Stimulated activated CD8-positive, alpha-beta memory T cell treated with anti-CD3 and anti-CD28 coated beads, Interleukin-7, amount 100 ng/mL, for 4 hours (primary cell): ENCODE measurements at places on chromosomes 16 and 17.

DNA sequence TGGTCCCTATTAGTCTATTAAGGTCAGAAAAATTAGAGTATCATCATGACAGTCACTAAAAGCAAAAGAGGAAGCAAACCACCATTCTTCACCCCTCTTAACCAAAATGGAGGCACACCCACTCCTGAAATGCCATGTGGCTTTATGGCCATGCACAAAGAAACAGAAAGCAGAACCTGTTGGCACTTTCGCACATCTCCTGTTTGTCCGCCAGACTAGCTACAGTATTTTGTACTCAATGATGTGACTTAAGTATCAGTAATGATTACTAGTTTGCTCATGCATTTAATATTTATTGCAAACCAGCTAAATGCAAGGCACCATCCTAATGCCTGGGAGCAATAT lies 70.2 kb upstream of the GNAO1 start:
- DNase-seq, result no peak

DNA sequence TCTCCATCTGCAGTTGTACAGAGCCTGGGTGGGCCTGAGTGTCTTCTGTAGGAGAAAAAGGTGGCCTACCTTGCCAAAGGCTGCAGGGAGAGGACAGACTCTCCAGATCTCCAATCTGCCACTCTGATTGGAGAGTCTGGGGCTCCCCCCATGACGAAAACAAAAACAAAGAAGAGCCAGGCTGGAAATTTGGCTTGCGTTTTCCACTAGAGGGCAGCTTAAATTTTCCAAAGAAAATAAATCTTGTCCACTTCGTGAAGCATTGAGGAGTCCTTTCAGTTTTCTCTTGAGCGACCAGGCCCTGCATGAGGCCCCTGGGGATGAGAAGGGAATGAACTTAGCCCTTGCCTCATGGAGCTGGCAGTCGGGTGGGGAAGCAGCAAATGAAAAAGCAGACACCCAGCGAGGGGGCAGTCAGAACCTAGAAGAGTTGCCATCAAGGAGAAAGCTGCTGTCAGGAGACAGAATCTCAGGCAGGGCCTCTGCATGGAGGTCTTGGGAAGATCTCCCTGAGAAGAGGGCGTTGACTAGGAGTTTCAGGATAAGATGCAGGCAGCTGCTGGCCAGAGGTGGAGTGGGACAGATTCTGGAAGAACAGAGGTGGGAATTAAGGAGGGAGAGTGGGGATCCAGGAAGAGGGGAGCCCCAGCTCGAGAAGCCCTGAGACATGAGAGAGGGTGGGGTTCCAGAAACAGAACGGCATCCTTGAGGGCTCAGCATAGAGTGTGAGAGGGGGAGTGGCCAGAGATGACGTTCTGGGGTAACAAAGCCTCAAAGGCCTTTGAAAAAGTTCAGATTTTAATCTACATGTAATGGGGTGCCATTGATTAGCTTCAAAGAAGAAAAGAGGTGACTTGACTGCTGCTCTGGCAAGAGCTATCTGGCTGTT lies 8.4 kb upstream of the SHCBP1 start:
- no peak for DNase-seq

DNA sequence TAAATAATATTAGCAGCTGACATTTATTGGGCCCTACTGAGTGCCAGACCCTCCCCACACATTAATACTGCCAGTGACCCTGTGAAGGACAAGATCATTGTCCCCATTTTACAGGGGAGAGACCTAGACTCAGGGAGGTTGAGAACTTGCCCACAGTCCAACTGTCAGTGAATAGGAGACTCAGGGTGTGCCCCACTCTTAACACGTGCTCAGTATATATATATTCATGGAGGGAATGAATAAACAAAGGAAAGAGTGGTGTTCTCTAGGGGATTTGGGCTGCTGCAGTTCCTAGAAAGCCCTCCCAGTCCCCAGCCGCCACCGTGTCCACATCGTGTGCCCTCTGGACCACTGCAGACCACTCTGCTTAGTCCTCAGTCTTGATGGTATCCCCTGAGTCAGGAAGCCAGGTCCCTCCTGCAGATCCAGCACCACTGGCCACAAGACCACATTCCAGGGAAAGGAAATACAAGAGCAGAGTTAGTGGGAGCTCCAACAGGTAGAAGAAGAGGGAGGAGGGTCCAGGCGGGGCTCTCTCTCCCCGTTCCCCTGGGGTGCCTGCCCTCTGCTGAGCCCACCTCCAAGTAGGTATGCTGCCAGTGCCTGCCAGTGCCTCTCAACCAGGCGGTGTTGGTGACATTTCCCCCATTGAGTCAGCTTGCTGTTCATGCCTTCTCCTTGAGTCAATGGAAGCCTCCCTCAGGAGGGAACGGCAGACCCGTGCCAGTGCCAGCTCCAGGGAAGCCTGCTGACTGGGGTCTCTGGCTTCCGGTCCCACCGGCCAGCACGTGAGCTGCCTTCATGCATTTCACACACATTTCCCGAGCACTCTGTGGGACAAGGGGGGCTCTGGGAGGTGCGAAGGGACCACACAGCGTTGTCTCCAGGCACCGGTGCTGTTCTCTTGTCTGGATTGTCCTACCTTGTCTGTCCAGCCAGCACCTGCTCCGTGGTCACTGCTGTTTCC lies 75.6 kb downstream of the GNAO1 start:
- no peak for DNase-seq

- DNase-seq, result no peak
Measured at GRCh38 chr17:49969795-49970389, 902 bp downstream of the DLX4 start.

- DNase-seq, result no peak
Measured at GRCh38 chr16:71288570-71288889, 672 bp downstream of the CMTR2 start.

DNA sequence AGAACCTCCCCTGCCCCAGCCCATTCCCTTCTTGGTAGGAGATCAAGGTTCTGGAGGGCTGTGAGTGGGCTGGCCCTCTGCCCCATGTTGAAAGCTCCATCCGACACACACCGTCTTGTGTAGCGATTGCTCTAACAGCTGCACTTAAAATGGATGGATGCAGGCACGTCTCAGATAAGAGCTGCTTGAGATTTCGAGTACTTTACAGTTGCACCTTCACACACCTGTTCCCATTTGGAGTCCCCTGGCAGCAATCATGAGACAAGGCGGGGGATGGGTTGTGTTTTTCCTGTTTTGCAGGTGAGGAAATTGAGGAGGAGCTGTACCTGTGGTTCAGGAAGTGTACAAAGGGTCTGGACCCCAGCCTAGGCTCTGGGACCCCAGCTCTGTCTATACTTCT lies 25.6 kb upstream of the TAC4 start:
- DNase-seq, result no peak

DNA sequence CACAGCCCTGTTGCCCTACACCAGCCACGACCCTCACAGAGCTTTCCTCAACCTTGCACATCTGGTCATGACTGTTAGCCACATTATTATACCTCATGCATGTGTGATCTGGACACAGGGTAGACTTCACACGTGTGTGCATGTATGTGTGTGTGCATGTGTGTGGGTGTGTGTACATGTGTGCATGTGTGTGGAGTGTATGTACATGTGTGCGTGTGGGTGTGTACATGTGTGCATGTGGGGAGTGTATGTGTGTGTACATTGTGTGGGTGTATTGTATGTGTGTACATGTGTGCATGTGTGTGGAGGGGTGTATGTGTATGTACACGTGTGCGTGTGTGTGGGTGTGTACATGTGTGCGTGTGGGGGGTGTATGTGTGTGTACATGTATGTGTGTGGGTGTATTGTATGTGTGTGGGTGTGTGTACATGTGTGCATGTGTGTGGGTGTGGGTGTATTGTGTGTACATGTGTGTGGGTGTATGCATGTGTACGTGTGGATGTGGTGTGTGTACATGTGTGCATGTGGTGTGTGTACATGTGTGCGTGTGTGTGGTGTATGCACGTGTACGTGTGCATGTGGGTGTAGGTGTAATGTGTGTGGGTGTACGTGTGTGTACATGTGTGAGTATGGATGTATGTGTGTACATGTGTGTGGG lies 130.2 kb downstream of the C16orf95 start:
- DNase-seq, result no peak

DNA sequence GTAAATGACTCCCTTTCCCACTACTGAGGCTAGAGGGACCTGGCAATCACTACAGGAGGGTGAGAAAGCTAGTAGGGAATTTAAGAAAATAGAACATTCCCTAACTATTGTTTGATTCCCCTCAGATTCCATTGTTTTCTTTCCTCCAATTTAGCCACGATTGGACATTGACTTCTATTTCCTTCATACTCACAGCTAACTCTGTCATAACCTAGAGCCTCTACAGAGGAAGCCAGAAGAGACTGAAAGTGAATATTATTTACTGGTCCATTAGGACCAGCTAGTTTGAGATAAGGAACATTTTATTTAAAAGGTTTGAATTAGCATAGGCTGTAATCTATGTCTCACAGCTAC lies 14.9 kb downstream of the SNF8 start:
- DNase-seq, result no peak

- no peak for DNase-seq
Measured at GRCh38 chr17:41578971-41579370, 7.1 kb upstream of the KRT9 start.

DNA sequence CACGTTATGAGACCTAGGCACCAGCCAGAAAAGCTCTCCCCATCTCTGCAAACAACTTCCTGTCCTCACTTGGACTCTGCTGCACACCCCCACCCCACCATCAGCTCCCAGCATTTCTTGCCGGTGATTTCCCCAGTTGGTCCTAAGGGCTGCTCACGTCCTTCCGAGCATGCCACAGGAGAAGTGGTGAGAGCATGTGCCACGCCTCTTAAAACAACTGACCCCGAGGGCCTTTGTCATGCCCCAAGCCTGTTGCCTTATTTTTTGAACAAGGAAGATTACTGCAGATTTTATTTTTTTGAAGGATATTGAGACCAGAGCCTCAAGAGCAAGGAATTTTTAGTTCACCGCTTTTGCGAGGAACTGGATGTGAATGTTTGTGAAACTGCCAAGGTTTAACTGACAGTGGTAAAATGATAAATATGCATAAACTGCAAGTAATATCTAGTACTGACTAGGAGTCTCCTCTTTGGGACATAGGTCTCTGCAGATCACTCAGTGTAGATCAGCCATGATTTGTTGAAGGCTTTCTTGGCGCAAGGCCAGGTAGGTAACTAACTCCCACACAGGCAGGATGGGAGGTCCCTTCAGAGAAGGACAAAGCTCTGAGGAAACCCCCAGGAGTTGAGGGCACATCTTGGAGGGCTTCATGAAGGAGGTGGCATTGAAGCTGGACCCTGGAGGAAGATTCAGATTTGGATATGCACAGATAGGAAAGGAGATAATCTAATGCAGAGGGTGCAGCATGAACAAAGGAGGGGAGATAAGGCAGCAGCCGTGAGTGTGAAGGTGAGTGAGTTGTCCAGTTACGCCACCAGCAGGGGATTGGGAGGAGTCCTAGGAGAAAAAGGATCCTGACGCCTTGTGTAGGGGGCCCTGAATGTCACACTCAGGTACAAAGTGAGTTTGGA lies 44.7 kb downstream of the TMEM132E start:
- no peak for DNase-seq

- DNase-seq, result no peak
Measured at GRCh38 chr16:50067290-50067853, 1.6 kb downstream of the HEATR3 start.

- no peak for DNase-seq
Measured at GRCh38 chr17:55830699-55831471, 80.0 kb downstream of the PCTP start.

DNA sequence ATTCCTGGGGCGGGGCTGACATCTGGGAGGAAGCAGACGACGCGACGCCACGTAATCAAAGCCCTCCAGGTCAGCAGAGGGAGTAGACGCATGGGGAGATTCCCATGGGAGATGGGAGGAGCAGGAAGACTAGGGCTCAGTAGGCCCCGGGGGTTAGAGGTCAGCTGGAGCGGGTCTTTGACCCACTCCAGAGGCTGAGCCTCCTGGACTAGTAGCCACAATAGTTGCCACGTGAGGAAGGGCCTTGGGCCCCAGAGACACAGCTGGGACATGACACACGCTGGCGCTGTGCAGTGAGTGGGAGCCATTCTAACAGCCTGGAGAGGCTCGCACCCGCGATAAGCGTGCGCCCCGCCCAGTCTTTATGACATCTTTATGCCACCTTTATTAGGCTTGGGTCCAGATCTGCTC lies 95.7 kb upstream of the AMZ2 start:
- DNase-seq, result no peak

GRCh38 chr16:30122604-30123160 lies 338 bp downstream of the MAPK3 start:
- no peak for DNase-seq

DNA sequence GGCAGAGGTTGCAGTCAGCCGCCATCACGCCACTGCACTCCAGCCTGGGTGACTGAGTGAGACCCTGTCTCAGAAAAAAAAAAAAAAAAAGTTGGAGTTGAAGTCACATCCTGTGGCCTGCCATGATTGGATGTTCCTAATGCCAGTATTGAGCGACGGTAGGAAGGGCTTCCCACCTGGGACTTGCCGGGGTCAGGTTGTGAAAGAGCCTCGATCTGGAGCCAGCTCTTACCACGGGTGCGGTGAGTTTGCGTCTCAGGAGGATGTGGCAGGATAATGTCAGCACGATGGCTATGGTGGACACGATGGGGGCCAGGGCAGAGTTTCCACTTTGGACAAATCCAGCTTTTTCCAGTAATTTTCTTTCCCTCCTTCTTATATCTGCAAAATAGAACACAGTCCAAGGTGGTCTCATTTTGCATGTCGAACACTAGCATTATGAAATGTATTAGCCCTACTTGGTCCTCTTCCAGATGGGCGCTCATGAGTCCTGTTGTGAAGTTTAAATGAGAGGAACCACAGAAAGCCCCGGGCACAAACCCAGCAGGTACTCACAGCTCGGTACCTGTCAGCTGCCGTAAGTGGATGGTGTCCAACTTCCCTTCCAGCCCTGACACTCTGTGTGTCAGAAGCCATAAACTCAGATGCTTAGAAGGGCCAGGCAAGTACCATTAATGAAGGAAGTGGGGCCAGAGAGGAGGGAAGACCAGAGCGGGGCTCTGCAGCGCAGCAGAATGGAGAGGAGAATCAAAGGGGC lies 22.2 kb downstream of the ABCC12 start:
- DNase-seq, result no peak

DNA sequence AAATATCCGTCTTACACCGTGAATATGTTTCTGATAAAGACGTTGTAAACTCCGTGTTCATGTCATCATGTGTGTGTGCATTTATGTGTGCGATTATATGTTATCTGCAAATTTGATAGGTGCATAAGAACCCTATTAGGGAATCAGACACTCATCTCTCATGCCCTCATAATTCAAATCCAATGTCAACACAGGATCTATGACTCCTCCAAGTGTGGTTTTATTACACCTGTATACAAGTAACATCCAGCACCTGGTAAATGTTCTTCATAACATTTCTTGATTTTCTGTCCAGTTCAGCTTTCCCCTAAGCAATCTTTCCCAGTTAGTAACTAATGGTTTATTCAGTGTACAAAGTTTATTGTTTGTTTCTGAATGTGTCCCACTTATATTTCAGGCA lies 681.9 kb downstream of the CDH11 start:
- no peak for DNase-seq

GRCh38 chr17:57945996-57946797 lies 9.0 kb downstream of the CUEDC1 start:
- no peak for DNase-seq

GRCh38 chr17:1714427-1714979 lies 4.3 kb upstream of the TLCD2 start:
- DNase-seq, result no peak

GRCh38 chr16:15980329-15980728 lies 30.9 kb downstream of the ABCC1 start:
- no peak for DNase-seq

GRCh38 chr17:32627239-32627996 lies 140.6 kb downstream of the CDK5R1 start:
- no peak for DNase-seq
